ENCODE measurements at places on chromosomes 12 and 14.

DNA sequence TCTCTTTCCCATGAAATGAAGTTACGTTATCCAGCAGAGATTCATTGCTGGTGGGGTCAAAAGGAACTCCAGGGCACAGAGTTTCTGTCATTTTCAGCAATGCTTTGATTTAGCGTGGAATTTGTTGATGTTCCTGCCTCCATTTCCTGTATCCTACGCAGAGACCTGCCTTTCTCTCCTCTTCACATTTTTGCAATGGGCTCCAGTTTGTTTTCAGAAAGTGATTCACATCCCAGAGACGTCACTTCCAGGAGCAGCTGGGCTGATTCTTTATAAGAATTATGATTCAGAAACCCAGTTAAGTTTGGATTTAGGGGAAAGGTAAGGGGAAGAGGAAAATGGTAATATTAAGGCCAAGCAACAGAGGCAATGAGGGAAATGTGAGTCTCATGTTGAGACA, 11.6 kb downstream of the RNASE10 start:
- DNase-seq: no peak

- DNase-seq: no peak
These were observed 334.2 kb upstream of the RPL10L start for GRCh38 chr14:46985529-46986380.

GRCh38 chr12:13891902-13892301, 89.5 kb downstream of the GRIN2B start:
- DNase-seq: no peak

- no peak for DNase-seq
These were observed 39.2 kb downstream of the EFCAB11 start for GRCh38 chr14:89915114-89915878.

- DNase-seq: no peak
These were observed 87.5 kb upstream of the MON2 start for GRCh38 chr12:62379026-62379722.

GRCh38 chr12:129520739-129521138, 383.1 kb downstream of the TMEM132D start:
- no peak for DNase-seq

GRCh38 chr12:75571204-75571603, 59.8 kb upstream of the KRR1 start:
- no peak for DNase-seq

- no peak for DNase-seq
These were observed 662 bp downstream of the EPS8 start for GRCh38 chr12:15788233-15789219.

DNA sequence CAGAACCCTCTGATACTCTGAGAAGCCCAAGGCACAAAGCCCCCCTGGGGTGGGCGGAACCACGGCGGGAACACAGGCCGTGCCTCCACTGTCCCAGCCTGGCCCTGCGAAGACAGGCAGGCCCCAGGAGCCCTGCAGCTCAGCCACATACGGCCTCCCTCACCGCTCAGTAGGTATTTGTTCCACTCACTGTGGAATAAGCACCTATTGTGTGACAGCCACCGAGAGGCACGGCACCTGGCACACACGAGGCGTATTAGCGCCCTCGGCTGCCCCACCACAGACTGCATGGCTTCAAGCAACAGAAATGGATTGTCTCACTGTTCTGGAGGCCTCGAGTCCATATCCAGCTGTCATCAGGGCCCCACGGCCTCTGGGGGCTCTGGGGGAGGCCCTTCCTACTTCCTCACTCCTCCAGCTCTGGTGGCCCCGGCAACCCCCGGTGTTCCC, 66.3 kb downstream of the NCOR2 start:
- no peak for DNase-seq

GRCh38 chr12:95497031-95497430, 23.1 kb downstream of the METAP2 start:
- no peak for DNase-seq

DNA sequence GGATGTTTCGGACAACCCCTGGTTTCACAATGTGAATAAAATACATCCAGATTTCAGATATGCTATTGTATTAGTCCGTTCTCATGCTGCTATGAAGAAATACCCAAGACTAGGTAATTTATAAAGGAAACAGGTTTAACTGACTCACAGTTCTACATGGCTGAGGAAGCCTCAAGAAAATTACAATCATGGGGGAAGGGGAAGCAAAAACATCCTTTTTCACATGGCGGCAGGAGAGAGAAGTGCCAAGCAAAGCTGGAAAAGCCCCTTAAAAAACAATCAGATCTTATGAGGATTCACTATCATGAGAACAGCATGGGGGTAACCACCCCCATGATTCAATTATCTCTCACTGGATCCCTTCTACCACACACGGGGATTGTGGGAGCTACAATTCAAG, 451.7 kb downstream of the MDGA2 start:
- no peak for DNase-seq

DNA sequence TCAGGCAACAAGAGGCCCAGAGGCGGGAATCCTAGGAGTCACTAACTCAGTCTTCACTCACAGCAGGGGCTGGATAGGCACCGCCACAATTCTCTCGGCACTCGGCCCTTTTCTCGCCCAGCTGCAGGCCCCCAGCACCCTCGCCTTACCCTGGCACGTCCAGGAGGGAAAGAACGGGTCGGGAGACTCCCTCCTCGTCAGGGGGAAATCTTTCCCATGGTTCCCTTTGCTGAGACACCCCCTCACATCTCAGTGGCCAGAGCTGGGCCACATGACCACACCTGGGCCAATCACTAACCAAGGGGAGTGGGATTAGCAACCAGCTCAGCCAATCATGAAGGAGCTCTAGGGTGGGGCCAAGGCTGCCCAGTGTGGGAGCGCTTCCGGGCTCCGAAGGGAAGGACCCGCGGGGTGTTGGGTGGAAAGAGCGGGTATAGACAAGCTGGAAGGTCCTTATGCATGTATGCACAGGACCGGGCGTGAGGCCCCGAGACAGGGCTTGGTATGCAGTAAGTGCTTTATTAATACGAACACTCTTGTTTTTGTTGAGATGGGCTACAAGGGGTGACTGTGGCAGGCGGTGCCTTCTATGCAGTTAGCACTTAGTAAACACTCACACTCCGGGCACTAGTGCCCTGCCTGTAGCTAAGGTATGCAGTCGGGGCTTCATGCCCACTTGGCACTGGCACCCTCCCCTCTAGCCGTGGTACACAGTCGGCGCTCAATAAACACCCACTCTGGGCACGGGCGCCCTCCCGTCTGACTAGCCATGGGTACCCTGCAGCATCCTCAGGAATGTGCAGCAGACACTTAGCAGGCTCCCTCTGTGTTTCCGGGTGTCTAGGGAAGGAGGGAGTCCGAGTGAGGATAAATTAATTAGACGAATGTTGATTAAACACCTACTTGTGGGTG, 40.3 kb downstream of the ADGRD1 start:
- DNase-seq: no peak

GRCh38 chr12:131547555-131547954, 163.3 kb upstream of the SFSWAP start:
- DNase-seq: no peak

DNA sequence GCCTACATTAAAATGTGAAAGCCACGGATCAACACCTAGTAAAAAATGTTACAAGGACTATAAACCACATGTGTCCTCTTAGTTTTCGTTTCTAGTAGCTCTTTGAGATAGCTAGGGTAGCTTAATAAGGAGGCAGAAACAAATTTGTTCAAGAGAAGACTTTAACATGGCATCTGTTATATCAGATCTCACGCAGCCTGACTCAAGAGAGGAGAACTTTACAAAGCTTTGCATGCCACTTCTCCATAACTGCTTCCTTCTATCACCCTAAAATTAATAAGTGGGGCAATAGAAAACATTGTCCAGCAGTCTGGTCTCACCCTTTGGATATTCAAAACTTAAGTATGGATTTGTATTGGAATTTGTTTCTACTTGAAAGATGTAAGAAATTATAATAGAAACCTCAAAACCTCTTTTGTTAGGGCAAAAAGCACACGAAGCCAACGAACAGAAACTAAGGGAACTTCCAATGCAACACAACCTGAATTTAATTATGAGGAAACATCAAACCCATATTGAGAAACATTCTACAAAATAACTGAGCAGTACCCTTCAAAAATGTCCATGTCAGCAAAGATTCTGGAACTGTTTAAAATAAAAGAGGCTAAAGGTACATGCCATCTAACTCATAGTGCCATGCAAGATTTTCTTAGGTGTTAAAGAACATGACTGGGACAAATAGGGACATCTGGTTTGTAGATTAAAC, 194.8 kb downstream of the LRIG3 start:
- DNase-seq: no peak

GRCh38 chr14:68718023-68718990, 74.6 kb downstream of the ZFP36L1 start:
- DNase-seq: no peak

DNA sequence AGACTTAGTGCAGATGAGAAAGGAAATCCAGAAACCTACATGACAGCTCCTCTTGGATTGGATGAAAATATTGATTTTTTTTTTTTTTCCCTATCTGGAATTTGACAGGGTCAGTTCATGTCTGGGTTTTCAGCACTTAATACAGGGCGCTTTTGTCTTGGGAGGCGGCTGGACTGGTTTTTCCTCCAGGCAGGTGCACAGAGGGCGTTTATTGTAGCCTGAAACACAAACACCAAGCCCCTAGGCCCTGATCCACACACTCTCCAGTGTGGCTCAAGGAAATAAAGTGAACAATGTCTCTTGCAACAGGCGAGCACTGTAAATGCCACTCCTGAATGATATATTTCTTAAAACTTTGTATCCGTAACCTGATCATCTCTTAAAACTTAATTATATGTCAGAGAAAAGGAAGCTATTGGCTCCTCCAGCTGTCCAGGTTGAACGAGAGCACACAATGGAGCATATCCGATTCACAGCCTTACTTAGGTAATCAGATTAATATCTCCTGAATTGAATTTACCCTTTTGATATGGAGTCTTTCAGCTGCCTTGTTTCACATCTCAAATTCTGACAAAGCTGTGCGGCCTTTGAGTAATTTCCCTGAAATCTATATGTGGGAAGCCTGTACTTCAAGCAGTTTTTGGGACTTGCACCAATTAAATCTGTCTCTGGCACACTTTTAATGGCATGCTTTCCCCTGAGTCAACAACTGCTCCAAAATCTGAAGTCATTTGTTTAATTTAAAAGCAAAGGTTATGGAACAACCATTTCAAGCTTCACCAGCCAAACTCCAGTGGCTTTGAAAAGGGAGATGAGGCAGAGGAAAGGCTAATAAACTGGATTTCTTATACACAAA, 485.7 kb downstream of the ZFP36L1 start:
- no peak for DNase-seq

GRCh38 chr12:108640802-108641445, 7.2 kb upstream of the SELPLG start:
- no peak for DNase-seq

GRCh38 chr12:3034067-3034750, 43.0 kb upstream of the TSPAN9 start:
- DNase-seq: no peak

Data from GOT3 (cell line).